ENCODE measurements at places on chromosomes 3 and 15.

- DNase-seq: no peak
These were observed 66.6 kb downstream of the LINGO1 start for GRCh38 chr15:77566092-77566491.

- DNase-seq: no peak
These were observed 15.2 kb downstream of the TRPM1 start for GRCh38 chr15:31086344-31086743.

DNA sequence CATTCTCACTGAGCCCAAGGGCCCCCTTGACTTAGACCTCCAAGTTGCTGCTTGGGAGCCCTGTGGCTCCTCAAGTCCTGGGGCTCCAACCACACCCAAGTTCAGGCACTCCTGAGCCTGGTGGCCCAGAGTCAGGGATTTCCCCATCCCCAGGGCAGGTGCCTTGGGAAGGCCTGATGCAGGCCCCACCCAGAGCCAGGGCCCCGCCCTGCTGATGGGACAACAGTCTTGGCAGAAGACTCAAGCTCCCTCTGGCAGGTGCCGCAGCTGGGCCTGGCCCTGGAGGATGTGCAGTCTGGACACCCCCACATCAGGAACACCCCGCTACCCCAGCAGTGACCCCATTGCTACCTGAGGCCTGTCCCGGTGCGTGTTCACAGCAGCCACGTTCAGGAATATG is 17.7 kb upstream of the SHISA5 start:
- no peak for DNase-seq

- peak; percentile 86 for DNase-seq
These were observed at the start of gene TRAIP for GRCh38 chr3:49856181-49857005. Gene TRAIP, minus strand, starts transcription at chr3:49856564. Its CDS starts 111 bp downstream, at chr3:49856453.

DNA sequence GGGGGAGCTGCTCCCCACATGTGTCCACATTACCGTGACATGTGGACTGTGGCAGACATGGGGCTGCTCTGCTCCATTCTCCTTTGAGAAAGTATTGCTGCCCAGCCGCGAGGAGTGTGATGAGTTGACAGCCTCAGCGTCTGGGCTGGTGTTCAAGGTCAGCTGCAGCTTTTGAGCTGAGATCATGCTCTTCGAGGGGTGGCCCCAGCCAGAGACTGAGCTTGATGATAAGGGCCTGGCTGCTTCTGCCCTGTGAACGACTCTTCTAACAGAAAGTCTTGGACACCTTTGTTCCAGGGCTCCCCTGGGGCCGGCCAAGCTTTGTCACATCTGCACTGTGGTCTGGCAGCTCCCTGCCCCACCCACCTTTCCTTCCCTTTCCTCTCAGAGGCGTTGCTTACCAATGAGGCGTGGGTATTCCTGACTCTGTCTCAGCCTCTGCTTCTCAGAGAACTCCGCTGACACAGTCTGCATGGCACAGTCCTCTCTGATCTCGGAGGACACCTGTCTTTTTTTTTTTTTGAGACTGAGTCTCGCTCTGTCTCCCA is 86.6 kb downstream of the CHRD start:
- DNase-seq: no peak

- DNase-seq: no peak
These were observed 40.5 kb upstream of the XIRP1 start for GRCh38 chr3:39232859-39233258.

GRCh38 chr15:69720536-69720935 is 267.9 kb downstream of the RPLP1 start:
- no peak for DNase-seq

GRCh38 chr3:32455609-32456428 is 46.8 kb downstream of the CMTM6 start:
- no peak for DNase-seq

- DNase-seq: no peak
These were observed 48.5 kb downstream of the ANAPC13 start for GRCh38 chr3:134437211-134437752.

DNA sequence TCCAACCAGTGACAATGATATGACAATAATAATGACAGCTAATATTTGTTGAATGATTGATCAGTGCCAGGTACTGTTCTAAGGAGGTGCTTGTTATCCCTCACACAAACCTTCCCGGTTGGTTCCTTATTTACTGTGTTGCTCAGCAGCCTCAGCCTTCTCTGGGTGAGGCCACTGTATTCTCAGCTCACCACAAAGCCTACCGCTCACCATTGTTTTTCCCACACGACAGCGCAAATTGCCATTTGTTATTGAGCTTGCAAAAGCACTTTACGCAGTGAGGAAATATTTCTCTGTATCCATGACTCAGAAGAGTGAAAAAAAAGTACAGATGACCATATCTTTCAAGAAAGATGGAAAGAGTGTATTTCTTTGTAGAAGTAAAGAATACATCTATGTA is 49.5 kb upstream of the PDZRN3 start:
- no peak for DNase-seq

DNA sequence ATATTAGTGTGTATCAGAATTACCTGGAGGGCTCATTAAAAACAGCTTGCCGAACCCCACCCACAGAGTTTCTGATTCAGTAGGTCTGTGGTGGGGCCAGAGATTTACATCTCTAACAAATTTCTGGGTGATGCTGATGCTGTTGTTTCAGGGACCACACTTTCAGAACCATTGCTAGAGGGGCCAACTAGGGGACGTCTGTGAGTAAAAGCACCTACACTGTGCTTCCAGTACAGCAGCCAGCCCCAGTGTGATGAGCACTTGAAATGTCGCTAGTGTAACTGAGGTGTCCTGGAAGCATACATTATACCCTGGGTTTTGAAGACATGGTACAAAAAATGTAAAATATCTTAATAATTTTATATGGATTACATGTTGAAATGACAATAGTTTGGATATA is 33.0 kb downstream of the AGTR1 start:
- no peak for DNase-seq

DNA sequence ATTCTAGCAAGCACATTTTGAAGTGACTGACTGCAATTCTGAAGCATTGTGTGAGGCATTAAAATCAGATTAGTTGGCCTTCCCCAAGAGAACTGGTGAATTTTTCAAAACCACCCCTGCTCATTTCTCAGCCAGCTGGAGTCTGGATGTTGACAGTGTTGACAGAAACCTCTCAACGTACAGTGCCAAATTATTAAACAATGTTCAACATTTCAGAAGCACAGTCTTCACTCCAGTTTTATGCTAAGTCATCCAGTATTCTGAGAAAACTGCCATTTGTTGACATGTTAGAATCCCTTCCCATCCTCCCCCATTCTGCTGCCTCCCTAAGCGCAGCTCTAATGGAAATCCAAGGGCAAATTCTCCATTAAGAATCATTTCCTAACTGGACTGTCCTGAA is 369.3 kb upstream of the TRIM42 start:
- DNase-seq: no peak

DNA sequence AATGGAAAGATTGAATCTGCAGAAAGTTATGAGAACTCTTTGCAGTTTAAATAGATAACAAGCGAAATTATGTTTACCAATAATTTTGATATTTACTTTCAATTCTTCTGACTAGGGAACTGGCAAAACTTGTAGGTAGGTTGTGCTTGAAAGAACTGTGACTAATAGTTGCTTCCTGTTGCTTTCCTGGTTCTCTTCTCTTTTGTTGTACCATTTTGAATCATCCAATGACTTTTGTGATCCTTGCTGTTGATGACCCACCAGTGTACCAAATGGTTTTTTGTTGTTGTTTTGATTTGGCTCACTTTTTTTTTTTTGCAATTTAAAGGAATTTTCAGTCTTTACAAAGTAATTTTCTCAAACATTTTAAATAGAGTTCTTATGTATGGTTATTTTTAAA is 64.9 kb upstream of the DCBLD2 start:
- DNase-seq: no peak

Measured in stimulated activated CD4-positive, alpha-beta T cell treated with anti-CD3 and anti-CD28 coated beads, Interleukin-15, amount 100 ng/mL, for 1 hour (primary cell).